ENCODE measurements at places on chromosomes 5 and 9.

DNA sequence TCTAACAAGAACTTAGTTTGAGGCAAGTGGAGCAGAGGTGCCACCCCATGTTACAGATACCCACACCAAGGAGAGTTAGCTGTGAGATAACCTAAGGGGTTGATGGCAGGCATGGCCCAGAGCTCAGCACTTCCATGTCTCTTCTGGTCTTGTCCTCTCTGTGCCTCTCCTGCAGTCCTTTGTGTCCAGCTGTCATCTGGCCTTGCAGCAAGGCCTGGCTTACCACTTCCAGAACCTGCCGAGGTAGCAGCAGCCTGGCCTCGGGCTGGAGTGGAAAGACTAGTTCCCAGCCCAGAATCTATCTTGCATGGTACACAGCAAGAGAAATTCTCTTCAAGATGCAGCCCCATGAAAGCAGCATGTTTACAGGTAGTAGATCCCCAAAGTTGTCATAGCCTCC, 41.5 kb downstream of the PIP5K1B start:
- DNase-seq: no peak

DNA sequence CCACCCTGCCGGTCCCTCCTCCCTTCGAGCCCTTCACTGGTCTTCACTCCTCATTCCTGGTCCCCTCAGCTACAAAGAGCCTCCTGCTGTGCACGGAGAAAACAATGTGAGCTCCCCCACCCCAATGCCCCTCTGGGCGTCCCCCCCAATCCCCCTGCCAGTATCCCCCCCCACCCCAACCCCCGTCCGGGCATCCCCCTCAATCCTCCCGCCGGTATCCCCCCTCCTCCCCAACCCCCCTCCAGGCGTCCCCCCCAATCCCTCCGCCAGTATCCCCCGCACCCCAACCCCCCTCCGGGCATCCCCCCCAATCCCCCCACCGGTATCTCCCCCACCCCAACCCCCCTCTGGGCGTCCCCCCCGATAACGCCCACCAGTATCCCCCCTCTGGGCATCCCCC, 42.8 kb downstream of the EXD3 start:
- DNase-seq: no peak

DNA sequence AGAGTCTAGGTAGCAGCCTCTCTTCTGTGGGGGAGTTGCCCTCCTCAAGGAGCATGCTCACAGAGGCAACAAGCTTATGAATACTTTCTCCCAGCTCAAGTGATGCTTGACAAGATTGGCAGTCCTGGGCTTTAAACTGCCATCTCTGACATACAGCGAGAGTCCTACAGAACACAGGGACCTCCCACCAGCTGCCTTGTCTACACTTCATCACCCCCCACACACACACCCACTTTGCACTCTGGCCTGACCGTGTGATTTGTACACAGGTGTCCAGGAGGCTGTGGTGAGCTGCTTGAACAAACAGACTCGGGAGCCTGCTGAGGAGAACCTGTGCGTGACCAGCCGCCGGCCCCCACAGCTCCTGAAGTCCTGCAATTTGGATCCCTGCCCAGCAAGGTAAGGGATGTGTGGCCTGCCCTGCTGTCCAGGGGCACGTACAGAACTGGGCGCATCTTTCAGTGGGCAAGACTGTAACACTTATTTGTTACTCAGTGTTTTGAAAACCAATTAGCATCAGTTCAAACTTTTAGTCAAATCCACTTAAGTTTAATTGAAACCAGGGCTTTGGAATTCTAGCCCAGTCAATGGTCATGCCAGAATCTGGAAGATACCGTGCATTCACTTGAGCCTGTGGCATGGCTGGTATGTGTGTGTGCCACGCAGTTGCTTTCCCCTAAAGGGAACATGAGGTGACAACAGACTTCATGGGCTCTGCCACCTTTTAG, 247.5 kb downstream of the ADAMTSL1 start:
- no peak for DNase-seq

GRCh38 chr5:134053840-134054338, 49.1 kb upstream of the VDAC1 start:
- no peak for DNase-seq

- no peak for DNase-seq
These were observed 35.4 kb downstream of the DAP start for GRCh38 chr5:10725636-10726035.

- no peak for DNase-seq
These were observed 259.1 kb upstream of the DAPK1 start for GRCh38 chr9:87238545-87238944.

DNA sequence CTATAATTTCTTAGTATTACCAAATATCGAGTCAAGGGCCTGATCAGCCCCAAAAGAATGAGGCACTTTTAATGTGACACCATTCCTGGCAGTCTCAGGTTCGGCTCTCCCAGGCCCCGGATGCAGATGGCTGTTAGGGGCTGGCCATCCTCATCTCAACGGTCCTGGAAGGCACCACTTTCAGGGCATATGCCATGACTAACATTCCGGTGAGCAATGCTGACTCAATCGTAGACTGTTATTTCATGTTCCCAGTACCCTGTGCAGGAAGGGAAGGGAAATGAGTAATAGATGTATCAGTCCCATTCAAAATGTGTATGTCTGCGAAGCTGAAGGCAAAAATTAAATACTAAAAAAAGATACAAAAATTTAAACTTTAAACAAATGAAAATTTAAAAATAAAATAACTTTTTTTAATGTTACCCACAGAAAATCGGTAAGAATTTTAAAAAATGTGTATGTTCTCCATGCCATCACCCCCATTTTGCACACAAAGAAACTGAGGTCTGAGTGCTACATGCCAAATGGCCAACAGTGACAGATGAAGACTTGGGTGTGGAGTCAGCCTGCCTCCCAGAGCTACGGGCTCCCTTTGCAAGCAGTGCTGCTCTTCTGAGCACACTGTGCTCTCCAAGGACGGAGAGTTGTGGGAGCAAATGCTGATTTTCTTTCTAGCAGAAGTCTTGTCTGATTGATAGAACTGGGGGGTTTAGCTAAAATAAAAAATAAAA, 79.0 kb downstream of the GLDC start:
- peak; percentile 98 for DNase-seq

DNA sequence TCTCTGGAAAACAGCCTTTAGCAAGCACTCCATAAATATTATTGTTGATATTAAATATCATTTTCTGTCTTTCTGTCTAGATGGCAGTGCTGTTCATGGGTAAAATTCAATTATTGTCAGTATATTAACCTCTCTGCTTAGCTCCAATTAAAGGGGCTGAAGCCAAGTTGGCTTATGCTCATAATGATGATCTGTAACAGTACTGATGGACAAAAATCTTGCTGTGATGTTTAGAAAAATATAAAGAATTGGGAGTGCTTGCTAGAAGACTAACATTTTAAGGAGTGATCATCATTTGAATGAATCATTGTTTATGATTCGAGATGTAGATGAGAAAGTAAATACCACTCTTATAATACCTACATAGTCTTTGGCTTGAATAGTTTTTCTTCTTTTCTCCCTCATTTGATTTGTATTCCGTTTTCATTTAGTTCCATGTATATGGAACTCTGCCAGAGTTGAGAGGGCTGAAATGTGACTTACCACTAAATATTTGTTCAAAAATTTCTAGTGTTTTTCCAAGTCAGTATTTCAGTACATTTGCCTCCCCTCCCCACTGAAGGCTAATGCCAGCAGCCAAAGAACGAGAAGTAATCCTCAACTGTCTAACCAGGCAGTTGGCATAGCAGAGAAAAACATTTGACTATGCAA, 538.3 kb downstream of the CSNK1G3 start:
- DNase-seq: no peak
